ENCODE measurements at places on chromosomes 11 and 22.

DNA sequence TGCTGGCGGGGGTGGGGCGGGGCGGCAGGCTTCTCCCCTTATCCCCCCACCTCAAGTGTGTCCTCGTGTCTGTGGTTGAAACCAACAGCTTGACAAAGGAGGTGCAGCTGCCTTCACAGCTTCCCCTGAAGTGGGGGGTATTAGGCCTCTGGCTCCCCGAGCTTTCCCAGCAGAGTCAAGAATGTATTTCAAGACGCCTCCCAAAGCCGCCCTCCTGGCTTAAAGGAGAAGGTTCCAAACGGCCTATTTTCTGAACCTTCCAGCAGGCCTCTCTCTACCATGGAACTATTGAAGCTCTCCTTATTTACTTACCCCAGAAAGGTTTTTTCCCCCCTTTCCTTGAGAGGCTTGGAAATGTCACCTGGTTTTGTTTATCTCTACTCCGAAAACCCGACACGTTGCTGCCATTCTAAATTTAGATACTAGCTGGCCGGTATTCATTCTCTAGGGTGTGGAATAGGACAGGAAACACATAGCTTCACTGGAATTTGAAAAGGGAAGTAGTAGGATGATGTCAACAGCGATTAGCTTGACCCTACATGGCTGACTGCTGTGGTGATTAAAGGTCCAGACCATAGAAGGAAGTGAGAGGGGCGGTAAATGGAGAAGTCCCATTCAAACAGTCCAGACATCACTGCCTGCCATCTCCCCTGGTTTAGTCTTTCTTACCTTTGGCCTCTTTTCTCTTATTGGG is 671 bp upstream of the PICALM start:
- no peak for DNase-seq

- DNase-seq: no peak
Observed at GRCh38 chr11:68912254-68912653, 8.6 kb downstream of the IGHMBP2 start.

- no peak for DNase-seq
Observed at GRCh38 chr11:45313171-45313865, 27.2 kb upstream of the SYT13 start.

DNA sequence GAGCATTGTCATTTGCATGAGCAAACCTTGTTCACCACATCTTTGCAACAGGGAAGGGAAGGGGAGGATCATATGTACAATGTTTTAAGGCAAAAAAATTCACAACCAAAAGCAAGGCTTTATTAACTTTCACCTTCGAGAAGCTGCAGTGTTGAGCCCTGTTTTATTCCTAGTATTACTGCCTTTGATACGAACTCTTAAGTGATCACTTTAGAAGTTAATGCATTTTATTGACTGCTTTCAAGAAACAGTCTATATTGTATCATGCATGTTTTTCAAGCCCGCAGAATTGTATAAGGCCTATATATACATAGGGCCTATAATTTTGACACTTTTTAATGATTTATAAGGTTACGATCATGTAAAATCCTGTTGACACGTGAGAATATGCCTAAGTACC is 117.5 kb upstream of the VPREB1 start:
- DNase-seq: no peak

GRCh38 chr11:113538451-113539412 is 63.5 kb upstream of the DRD2 start:
- no peak for DNase-seq

- no peak for DNase-seq
Observed at GRCh38 chr11:61971248-61972111, 4.0 kb upstream of the FTH1 start.

GRCh38 chr11:2465202-2466068 is 20.6 kb downstream of the KCNQ1 start:
- no peak for DNase-seq
